HEK293T (cell line): ENCODE measurements at places on chromosomes 1 and 21.
A peak's percentile ranks its signal among the peaks of the same experiment; 100 is the strongest.

DNA sequence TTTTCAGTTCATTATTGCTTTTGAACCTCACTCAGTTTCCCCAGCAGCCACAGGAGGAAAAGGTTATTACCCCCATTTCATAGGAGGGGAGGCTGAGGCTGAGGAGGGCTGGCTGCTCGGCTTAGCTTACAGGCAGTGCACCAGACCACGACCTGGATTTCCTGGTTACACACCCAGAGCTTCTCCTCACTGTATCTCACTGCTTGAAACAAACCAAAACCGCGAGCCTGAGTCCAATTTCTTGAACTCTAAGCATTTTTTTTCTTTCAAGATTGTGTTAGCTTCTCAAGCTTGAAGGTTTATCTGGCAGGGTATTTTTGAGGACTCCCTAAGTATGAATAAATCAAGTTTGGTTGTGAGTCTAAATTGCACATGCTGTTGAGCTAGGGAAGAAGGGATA lies 188.9 kb upstream of the EDN2 start:
- DNase-seq = no peak

DNA sequence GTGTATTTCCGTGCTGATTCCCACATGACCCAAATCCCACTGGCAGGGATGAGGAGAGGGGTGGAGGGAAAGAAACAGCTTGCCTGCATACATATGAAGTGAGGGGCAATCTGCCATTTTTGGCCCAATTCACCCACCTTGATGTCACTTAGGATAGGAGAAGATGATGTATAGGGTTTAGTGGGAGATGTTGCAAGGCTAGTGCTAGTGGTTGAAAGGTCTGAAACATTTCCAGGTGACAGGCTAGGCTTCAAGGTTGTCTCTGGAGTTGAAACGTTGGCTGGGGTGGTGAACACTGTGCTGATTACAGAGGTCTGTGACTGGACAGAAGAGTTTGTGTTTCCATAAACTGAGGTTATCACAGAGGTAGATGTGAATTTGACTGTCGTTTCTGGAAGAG lies 12.1 kb downstream of the CD34 start:
- DNase-seq = no peak

- no peak for DNase-seq
These were observed 2.6 kb downstream of the TXNIP start for GRCh38 chr1:145993618-145994390.

GRCh38 chr1:22114083-22115012 lies 28.5 kb downstream of the WNT4 start:
- DNase-seq = no peak

DNA sequence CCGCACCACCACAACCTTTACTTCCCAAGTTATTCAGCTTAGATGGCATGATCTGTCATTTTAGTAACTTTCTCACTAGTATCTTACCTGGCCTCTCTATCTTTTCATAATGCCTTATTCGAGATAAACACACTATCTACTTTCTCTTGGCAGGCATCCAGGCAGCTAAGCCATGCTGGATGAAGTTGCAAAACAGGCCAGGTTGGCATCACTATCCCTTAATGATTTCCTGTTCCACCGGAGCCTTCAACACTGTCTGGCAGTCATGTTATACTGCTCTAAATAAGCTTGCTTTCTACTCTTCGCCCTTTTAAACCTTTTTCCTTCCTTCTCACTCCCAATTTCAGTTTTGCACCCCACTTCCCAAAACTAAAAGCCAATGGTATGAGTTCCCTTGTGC lies 12.0 kb upstream of the KCNH1 start:
- DNase-seq = no peak

- DNase-seq = no peak
These were observed 40.8 kb upstream of the CD2 start for GRCh38 chr1:116713474-116713873.

- DNase-seq = no peak
These were observed 185.0 kb upstream of the PTBP2 start for GRCh38 chr1:96536581-96536980.

DNA sequence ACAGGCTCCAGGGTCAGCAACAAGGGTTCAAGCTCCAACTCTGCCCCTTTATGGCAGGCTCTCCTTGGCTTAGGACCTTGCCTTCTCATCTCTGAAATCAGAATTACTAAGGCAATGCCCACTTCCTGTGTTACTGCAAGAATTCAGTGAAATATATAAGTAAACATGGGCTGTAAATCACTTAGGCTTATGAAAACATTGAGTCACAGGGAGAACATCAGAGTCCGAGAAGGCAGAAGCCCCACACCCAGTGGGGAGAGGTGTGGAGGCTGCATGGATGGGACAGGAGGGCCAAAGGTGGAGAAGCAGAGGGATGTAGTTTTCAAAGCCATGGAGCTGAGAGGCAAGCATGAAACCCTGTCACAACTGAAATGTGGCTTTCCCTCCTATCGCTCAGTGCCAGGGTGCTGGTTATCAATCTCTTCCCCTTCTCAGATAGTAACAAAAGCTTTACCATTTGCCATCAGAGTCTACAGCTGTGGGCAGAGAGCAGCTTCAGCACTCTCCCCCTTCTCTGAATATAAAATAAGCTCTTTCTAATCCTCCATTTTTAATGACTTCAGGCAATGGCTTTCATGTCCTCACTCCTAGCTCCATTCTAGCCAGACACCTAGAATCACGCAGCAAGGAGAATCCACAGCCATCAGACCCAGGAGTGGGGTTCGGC lies 3.4 kb downstream of the RGS8 start:
- no peak for DNase-seq

- DNase-seq = no peak
These were observed 5.5 kb downstream of the C1QB start for GRCh38 chr1:22658385-22659163.

- no peak for DNase-seq
These were observed 8.6 kb downstream of the ZRANB2 start for GRCh38 chr1:71072273-71072672.

DNA sequence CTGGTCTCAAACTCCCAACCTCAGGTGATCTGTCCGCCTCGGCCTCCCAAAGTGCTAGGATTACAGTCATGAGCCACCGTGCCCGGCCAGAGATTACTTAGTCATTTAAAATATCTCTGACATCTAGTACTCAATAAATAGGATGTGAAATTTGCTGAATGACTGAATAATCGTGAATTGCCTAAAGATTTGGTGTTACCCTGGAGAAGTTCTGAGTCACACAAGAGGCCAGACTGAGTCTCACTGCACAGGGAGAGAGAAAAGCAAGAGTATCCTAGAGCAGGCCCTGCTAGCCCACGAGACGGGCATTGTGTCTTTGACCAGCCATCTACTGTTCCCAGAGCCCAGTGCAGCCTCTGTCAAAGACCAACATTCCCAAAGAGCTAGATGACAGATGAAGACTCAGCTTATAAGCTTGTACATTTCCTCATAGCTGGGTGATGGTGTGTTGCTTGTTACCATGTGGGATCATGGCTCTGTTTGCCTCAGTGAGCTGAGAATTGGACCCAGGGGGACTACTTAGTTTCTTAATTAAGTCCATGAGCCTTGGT lies 5.6 kb upstream of the EIF4G3 start:
- no peak for DNase-seq

DNA sequence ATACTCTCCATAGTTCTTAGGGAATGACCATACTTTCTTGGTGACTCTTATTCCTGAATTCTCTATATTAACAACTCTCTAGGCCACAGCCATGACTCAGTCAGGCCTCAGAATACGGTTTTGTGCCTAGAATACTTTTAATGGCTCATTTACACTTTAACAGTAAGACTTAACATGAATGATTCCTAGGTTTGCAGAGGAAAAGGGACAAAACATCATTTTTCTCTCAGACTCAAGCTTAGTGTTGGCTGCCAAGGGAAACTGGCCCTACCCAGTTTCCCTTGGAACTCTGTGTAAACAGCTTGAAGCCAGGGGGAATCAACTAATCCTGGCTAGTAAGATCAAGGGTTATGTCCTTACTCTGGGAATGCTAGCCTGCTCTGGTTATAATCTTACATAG lies 164.9 kb upstream of the PKN2 start:
- DNase-seq = no peak

GRCh38 chr1:55337801-55338447 lies 122.8 kb upstream of the USP24 start:
- peak; percentile 71 for DNase-seq

- no peak for DNase-seq
These were observed 72.1 kb downstream of the SKI start for GRCh38 chr1:2300004-2300771.

DNA sequence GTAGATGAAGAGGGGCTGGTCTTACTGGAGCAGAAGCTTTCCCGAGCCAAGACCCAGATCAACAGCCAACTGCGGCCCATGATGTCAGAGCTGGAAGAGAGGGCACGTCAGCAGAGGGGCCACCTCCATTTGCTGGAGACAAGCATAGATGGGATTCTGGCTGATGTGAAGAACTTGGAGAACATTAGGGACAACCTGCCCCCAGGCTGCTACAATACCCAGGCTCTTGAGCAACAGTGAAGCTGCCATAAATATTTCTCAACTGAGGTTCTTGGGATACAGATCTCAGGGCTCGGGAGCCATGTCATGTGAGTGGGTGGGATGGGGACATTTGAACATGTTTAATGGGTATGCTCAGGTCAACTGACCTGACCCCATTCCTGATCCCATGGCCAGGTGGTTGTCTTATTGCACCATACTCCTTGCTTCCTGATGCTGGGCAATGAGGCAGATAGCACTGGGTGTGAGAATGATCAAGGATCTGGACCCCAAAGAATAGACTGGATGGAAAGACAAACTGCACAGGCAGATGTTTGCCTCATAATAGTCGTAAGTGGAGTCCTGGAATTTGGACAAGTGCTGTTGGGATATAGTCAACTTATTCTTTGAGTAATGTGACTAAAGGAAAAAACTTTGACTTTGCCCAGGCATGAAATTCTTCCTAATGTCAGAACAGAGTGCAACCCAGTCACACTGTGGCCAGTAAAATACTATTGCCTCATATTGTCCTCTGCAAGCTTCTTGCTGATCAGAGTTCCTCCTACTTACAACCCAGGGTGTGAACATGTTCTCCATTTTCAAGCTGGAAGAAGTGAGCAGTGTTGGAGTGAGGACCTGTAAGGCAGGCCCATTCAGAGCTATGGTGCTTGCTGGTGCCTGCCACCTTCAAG lies 57.3 kb downstream of the LAMC2 start:
- DNase-seq = no peak

- DNase-seq = no peak
These were observed 4.5 kb downstream of the NCDN start for GRCh38 chr1:35561972-35562680.

DNA sequence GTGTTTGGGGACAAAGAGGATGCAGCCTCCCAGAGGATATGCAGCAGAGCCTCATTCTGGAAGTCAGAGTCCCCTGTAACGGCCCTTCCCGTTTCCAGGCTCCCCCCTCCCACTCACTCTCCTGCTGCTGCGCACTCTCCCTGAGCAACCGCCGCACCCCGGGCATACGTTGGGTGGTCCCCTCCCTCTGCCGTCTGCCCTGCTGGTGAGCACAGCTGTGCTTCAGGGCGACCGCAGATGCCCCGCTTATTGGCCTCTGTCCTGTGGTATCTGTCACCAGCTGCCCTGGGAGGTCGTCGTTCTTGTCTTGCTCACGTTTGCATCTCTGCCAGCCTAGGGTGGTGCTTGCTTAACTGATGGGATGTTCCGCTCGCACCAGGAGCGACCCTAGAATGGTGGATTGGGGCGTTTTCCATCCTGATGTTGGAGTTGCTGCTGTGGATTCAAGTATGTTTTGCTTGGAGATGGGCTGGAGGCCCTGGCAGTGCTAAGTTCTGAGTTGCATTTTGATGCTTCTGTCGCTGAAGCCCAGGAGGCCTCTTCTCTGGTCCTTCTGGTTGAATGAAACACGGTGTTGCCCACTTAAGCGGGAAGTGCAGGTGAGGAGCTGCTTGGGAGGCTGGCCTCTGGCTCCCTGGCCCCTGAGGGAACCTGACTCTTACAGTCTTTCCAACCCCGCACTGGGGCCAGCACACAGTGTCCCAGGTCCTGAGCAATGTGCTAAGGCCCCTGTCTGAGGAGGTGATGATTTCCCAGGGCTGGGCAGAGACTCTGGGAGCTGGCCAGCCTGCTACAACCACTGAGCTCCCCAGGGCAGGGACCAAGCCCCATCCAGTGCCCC lies 3.2 kb downstream of the TMEM201 start:
- no peak for DNase-seq

DNA sequence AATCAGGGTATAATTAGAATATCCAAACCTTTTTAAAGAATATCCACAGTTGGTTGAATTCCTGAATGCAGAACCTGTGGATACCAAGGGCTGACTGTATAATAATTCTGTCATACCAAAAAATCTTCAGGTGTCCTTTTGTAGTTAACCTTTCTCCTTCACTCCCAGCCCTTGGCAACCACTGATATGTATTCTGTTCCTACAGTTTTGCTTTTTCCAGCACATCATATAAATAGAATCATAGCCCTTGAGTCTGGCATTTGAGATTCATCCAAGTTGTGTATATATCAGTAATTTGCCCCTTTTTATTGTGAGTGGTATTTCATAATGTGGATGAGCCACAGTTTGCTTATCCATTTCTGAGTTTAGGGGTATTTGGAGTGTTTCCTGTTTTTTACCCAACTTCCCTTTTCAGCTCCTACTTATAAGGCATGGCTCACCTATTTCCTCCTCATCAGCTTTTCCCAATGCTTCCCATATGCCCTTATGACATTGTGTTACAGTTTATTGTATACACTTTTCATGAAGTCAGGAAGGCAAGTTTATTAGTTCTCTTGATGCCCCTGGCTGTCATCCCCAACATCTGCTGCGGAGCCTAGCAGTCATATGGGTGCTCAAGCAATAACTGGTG lies 35.0 kb upstream of the AGO1 start:
- no peak for DNase-seq

DNA sequence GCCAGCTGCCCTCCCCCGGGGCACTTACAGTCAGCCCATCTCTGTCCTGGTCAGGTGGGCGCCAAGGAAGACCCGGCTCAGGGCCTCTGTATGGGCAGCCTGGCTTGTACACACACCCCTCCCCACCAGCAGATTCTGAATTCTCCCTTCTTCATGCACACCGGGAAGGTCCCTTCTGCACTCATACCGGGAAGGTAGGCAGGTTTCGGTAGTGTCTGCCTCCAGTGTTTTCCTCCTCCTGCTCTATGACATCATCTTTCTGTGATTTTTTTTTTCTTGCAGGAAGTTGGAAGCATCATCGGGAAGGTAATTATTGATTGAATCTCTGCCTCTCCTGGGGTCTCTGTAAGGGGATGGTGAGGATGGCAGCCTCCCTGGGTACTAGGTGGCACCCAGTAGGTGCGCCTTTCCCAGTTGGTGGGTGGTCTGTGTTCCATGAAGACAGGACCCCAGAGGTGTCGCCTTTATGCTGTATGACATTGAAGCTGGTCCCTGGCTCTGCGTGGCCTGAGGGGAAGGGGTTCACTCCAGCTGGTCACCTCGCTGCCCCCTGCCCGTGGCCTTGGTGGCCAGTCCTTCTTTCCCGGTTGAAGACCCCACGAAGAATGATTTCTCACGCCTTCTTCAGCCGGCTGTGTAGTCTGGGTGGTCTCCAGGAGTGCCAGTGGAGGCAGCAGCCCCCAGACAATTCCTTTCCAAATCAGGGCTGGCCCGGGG lies 82.1 kb upstream of the COL6A1 start:
- no peak for DNase-seq

- no peak for DNase-seq
These were observed 8.9 kb downstream of the DENND2D start for GRCh38 chr1:111191496-111191895.

- DNase-seq = no peak
These were observed 89.9 kb upstream of the JAK1 start for GRCh38 chr1:65056234-65056633.

GRCh38 chr1:54163051-54163450 lies 10.3 kb upstream of the CDCP2 start:
- DNase-seq = no peak

GRCh38 chr1:67184838-67185421 lies 18.7 kb downstream of the IL23R start:
- DNase-seq = no peak

GRCh38 chr21:14740116-14740515 lies 194.0 kb upstream of the SAMSN1 start:
- DNase-seq = no peak
